PC-3 (cell line): ENCODE measurements at places on chromosomes 7 and 10. TPM values are rescaled to one million over a fixed set of nuclear protein-coding genes. Genes with fewer than 3 reads are reported as not detected.
A peak's percentile ranks its signal among the peaks of the same experiment; 100 is the strongest.

GRCh38 chr10:2076528-2076927, 339.2 kb upstream of the ADARB2 start:
- H3K27ac ChIP-seq, result no peak overlapping the region
- DNase-seq, result no peak
- no peaks in the 10 kb centered on the region for H3K4me1 ChIP-seq
- no peaks in the 10 kb centered on the region for H3K36me3 ChIP-seq

DNA sequence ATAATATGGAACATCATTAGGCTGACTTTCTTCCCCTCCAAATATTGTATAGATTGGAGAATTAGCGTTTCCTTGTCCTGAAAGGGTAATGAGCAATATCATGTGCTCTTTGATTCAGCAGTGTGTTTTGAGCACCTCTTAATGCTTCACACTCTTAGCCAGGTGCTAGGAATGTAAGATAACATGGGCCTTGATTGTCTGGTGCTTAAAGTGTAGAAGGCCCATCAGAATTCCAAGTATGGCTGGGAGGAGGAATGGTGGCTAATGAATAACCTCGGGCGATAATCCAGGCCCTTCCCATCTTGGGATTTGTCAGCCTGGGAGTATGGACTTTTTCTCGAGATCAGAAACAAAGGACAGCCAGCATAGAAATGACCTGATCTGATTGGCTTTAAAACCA, 8.6 kb downstream of the TSPAN13 start:
- DNase-seq, result no peak
- H3K27me3 ChIP-seq, result no peaks in the 10 kb centered on the region

DNA sequence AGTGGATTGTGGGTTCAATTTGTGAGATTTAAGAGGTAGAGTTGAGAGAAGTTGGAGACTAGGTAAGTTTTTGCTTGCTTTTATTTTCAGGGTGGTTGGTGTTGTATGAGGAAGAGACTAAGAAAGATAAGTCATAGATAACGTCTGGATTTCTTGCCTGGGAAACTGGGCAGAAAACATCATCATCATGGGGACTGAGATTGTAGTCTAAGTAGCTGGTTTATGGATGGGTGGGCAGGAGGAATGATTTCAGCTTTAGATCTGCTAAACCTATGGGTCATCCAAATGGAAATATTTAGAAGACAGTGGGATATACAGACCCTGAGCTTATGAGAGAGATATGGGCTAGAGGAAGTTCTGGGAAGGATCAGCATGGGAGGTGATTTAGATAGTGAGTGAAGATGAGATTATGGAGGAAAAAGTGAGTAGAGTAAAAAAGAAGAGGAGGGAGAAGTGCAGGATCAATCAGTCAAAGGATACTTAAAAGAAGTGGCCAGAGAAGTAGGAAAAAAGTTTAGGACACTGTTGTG, 169.8 kb downstream of the WNT2 start:
- H3K27me3 ChIP-seq, result no peaks in the 10 kb centered on the region
- no peak overlapping the region for H3K4me3 ChIP-seq
- H3K36me3 ChIP-seq, result no peaks in the 10 kb centered on the region
- no peak for DNase-seq
- no peak overlapping the region for H3K27ac ChIP-seq

DNA sequence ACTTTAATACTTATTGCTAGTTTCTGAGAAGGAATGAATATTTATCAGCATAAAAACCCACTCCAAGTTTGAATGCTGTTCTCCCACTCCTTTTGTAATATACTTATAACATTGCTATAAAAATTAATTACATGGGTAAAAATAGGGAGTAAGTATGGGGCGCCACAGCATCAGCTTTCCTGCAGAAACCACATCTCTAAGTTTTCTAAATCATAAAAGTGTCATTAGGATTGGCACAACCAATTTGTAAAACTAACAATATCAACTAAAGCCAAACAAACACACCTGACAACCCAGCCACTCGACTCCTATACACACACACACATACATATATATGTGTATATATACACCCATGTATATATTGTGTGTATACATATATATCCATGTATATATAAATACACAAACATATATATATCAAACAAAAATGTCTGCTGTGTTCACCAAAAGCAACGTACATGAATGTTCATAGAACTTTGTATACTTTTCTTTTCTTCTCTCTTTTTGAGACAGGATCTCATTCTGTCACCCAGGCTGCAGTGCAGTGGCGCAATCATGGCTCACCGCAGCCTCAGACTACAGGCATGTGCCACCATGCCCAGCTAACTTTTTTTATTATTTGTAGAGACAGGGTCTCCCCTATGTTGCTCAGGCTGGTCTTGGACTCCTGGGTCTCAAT, 14.8 kb upstream of the LRRC17 start:
- H3K4me3 ChIP-seq, result no peak overlapping the region
- H3K27ac ChIP-seq, result no peak overlapping the region
- DNase-seq, result no peak
- no peaks in the 10 kb centered on the region for H3K27me3 ChIP-seq
- no peaks in the 10 kb centered on the region for H3K36me3 ChIP-seq

DNA sequence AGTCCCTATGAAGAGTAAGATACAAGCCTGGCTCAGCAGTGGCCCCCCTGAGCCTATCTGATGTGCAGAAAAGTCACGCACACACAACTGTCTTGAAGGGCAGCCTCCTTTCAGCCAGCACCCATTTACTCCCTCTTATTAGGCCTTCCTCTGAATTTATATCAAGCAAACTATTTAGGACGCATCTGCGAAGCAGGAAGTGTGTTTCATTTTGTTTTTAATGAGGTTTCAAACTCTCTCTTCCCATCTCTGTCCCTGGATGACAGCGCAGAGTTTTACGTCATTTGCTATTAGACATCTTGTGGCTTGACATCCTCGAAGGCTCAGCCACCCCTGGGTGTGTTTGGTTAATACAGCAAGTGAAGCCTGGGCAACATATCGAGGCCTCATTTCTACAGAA, 79.5 kb downstream of the CUX1 start:
- no peak overlapping the region for H3K27ac ChIP-seq
- DNase-seq, result no peak
- no peaks in the 10 kb centered on the region for H3K36me3 ChIP-seq
- H3K4me3 ChIP-seq, result no peak overlapping the region

DNA sequence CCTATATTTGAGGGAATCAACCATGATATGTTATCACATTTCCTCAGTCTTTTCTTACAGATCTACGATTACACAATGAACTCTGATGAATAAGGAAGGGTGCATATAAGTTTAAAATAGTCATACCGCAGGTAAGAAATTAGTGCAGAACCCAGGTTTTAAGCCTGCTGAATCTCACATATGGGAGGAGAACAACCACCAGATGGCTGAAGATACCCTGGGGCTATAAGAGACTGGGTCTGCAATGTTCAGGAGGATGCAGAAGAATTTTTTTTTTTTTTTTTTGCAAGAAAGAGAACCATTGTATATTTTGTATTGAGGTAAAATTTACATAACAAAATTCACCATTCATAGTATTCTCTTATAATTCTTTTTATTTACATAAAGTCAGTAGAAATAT, 372.3 kb upstream of the MYO3A start:
- H3K4me1 ChIP-seq, result no peaks in the 10 kb centered on the region
- H3K4me3 ChIP-seq, result no peak overlapping the region
- no peak for DNase-seq
- H3K27ac ChIP-seq, result no peak overlapping the region
- H3K27me3 ChIP-seq, result peaks cover 10% of the 10 kb centered on the region; the same call in 1 of the 2 replicates

DNA sequence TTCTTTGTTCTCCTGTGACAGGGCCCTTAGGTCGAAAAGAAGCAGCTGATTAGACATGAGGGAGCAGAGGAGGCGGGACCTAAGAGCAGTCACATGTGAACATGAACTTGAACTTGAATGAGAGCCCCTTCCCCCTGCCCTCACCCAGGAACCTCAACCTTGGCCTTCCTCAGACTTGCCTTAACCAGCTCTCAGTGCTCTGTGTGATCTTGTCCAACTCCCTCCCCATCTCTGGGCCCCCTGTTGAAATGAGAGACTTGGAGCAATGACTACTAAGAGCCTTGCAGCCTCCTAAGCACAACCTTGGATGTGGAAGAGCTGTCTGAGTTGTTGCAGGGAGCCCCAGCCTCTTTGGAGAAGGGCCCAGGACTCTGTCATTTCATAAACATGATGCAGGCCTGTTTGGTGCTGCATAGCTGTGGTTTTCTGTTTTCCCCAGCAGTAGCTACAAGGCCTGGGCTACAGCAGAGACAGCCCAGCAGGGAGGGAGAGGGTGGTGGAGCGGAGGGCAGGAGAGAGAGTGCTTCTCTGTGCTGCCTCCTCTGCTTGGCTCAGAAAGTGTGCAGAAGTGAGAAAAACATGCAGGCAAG, 123.9 kb upstream of the ZMIZ1 start:
- DNase-seq, result peak; percentile 77
- H3K27me3 ChIP-seq, result no peaks in the 10 kb centered on the region
- H3K36me3 ChIP-seq, result no peaks in the 10 kb centered on the region
- no peaks in the 10 kb centered on the region for H3K4me1 ChIP-seq
- H3K27ac ChIP-seq, result no peak overlapping the region
- H3K4me3 ChIP-seq, result no peak overlapping the region

DNA sequence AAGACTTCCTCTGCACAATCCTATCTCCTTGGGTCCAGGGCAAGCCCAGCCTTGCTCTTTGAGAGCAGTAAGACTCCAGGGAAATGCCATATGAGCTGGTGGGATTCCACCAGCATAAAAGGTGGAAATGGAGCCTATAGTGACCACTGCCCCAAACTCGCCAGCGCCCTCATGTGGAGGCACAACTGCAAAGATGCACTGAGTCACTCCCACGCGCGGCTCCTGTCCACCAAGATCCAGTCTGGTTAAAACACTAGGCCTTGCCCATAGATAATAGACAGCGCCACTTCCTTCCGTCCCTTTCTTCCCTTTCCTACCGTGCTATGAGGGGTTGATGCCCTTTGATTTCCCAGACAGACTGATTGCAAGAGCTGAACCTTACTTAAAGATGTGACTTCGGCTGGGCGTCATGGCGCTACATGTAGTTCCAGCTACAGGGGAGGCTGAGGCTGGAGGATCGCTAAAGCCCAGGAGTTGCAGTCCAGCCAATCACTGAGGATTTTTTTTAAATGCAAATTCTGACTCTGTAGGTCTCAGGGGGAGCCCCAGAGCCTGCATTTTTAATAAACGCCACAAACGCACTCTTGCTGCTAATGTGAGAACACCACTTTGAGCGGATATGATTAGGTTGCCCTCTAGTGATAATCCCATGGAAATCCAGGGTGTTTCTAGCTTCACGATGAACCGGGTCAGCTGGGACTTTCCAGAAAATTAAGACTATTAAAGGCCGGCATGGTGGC, 136.5 kb downstream of the EPC1 start:
- no peaks in the 10 kb centered on the region for H3K36me3 ChIP-seq
- H3K4me3 ChIP-seq, result no peak overlapping the region
- no peaks in the 10 kb centered on the region for H3K27me3 ChIP-seq

- H3K4me3 ChIP-seq, result no peak overlapping the region
- H3K4me1 ChIP-seq, result peaks cover 37% of the 10 kb centered on the region
- H3K27ac ChIP-seq, result no peak overlapping the region
- DNase-seq, result peak; percentile 62
Measured at GRCh38 chr10:113957013-113957412, 86.7 kb upstream of the ADRB1 start.

- H3K36me3 ChIP-seq, result no peaks in the 10 kb centered on the region
- H3K4me1 ChIP-seq, result peaks cover 33% of the 10 kb centered on the region
- H3K27ac ChIP-seq, result peak overlapping the region; percentile 90
- H3K27me3 ChIP-seq, result no peaks in the 10 kb centered on the region
- H3K4me3 ChIP-seq, result 0 out of 2 replicates have a peak overlapping the region, but pooled peaks have one; percentile 3
- peak; percentile 85 for DNase-seq
Measured at GRCh38 chr7:137074391-137075030, 206.1 kb downstream of the CHRM2 start.

DNA sequence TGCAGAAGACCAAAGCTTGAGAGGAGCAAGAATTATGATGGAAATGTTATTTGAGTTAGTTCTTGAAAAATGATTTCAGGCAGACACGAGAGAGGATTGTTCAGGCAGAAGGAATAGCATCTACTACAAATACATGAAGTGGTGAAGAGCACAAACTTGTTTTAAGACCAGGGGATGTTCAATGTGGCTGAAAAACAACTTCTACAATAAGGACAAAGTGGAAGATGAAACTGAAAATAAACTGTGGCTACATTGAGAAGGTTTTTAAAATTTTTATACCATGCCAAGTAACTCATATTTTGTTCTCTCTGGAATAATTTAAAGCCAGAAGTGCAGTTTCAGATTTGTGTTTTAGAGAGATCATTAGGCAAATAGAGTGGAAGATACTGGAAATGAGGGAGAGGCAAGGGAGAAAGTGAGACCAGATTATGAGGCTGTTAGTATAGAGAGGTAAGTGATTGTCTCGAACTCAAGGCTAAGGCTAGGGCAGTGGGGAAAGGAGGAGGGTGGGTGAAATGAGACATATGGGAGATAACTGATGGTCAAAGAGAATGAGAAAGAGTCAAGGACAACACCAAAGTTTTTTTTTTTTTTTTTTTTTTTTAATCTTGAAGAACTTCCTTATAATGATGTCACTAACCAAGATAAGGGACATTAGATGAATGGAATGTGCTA, 115.4 kb downstream of the MDFIC start:
- no peak overlapping the region for H3K4me3 ChIP-seq
- H3K36me3 ChIP-seq, result no peaks in the 10 kb centered on the region
- 0 out of 2 replicates have a peak, but pooled peaks cover 3% of the 10 kb centered on the region for H3K4me1 ChIP-seq
- no peak for DNase-seq
- no peak overlapping the region for H3K27ac ChIP-seq

GRCh38 chr10:54656643-54657042, 144.4 kb downstream of the PCDH15 start:
- no peaks in the 10 kb centered on the region for H3K36me3 ChIP-seq
- no peaks in the 10 kb centered on the region for H3K27me3 ChIP-seq
- no peak overlapping the region for H3K4me3 ChIP-seq
- no peak for DNase-seq

DNA sequence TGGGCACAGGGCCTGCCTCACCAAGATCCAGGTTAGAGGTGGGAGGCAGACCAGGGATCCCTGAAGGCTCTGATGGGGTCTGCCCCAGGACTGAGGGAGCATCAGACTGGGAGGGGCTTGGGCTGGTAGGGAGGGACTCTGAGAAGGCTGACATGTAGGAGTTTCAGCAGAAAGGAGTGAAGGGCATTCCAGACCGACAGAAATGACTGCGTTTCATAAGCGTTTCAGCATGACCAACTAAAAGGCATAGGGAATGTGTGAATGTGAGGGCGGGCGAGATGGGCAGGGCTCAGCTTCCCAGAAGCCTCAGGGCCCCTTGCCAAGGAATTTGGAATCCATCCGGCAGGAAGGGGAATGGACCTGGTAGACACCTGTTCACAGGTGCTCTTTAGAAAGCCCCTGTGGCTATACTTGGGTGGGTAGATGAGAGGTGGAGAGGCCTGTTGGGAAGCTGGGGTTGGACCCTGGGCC, 24.9 kb upstream of the SLC29A3 start:
- H3K4me1 ChIP-seq, result no peaks in the 10 kb centered on the region
- H3K27ac ChIP-seq, result no peak overlapping the region
- DNase-seq, result no peak
- no peak overlapping the region for H3K4me3 ChIP-seq
- H3K27me3 ChIP-seq, result no peaks in the 10 kb centered on the region

- no peaks in the 10 kb centered on the region for H3K27me3 ChIP-seq
- peak; percentile 67 for DNase-seq
- H3K36me3 ChIP-seq, result no peaks in the 10 kb centered on the region
- no peak overlapping the region for H3K4me3 ChIP-seq
- H3K4me1 ChIP-seq, result peaks cover 12% of the 10 kb centered on the region
- H3K27ac ChIP-seq, result no peak overlapping the region
Measured at GRCh38 chr7:87234949-87235348, 15.4 kb upstream of the TMEM243 start.

Gene NME8
- total RNA-seq, result not detected in 2 replicates

Gene ADRA2A
- total RNA-seq, result not detected in 2 replicates

Gene OPN4
- total RNA-seq, result not detected in 2 replicates

Gene PRSS37
- total RNA-seq, result not detected in 2 replicates

Gene COL1A2
- not detected in 2 replicates for total RNA-seq

Gene ACTL6B
- total RNA-seq, result not detected in 2 replicates

Gene AMZ1
- 0.75 TPM in 1 of 2 replicates, not detected in the other for total RNA-seq

Gene GPRIN2
- total RNA-seq, result 3.1 and 5.8 TPM in 2 replicates

Gene CALCR
- not detected in 2 replicates for total RNA-seq

Gene INSYN2A
- not detected in 2 replicates for total RNA-seq

Gene GPR26
- not detected in 2 replicates for total RNA-seq
